ENCODE measurements at places on chromosomes 5 and 9.

DNA sequence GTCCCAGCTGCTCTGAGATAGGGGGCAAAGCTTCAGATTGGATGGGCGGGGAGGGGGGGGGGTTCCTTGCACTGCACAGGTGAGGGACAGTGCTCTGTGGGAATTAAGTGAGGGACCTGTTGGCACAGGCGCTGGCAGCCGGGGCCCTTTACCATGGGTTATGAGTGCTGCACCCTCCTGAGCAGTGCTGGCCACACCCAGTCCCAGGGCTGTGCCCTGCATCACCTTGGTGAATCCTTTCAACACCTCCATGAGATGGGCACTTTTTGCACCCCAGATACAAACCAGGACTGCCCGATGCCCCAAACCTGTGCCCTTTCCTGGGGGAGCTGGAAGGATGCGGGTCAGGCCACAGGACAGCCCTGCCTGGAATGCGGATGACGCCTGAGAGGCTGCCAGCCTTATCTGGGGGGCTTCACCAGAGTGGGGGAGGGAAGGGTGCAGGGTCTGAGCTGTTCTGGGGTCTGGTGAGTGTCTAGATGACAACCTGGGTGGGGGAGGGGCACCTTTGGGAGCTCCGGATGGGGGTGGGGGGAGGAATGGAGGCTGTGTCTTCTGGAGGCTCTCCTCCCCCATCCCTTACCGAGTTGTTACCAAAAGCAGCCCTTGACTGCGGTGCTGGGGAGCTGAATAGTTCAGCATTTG lies 5.2 kb downstream of the CRB2 start:
- DNase-seq = no peak

DNA sequence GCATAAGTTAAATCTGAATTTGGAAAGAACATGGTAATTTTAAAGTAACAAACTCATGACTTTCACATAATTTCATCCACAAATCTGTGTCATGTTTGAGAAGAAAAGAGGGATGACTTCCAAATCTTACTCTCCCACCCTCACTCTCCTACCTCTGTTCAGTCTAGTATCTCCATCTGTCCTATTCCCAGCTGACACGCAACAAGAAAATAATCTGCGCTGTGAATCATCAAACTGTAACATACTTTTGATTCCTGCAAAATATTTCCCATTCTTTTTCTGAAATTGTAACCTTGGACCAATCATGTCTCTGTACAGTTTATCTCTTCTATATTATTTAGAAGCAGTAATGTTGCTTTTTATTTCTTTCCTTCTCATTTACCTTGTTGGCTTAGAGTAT lies 91.4 kb downstream of the SLC12A2 start:
- no peak for DNase-seq

DNA sequence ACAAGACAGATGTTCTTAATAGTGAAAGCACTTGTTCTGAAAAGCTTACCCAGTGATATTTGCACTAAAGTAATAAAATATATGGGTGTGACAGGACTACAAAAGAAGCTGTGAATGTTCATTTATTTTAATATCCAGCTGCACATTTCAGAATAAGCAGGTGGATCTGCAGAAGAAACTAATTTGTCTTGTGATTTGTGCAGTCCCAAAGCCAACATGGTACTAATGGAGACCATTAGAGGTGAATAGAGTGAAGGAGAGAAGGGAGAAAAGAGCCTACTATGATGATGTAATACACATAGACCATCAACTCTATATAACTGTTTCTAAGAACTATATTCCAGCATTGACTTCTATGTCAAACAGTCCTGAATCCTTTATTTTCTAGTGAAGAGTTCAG lies 362.8 kb downstream of the ISL1 start:
- no peak for DNase-seq

- no peak for DNase-seq
Measured at GRCh38 chr5:78776637-78777036, 128.1 kb upstream of the LHFPL2 start.

- peak; percentile 8 for DNase-seq
Measured at GRCh38 chr5:375336-375920, 53.9 kb downstream of the AHRR start.

DNA sequence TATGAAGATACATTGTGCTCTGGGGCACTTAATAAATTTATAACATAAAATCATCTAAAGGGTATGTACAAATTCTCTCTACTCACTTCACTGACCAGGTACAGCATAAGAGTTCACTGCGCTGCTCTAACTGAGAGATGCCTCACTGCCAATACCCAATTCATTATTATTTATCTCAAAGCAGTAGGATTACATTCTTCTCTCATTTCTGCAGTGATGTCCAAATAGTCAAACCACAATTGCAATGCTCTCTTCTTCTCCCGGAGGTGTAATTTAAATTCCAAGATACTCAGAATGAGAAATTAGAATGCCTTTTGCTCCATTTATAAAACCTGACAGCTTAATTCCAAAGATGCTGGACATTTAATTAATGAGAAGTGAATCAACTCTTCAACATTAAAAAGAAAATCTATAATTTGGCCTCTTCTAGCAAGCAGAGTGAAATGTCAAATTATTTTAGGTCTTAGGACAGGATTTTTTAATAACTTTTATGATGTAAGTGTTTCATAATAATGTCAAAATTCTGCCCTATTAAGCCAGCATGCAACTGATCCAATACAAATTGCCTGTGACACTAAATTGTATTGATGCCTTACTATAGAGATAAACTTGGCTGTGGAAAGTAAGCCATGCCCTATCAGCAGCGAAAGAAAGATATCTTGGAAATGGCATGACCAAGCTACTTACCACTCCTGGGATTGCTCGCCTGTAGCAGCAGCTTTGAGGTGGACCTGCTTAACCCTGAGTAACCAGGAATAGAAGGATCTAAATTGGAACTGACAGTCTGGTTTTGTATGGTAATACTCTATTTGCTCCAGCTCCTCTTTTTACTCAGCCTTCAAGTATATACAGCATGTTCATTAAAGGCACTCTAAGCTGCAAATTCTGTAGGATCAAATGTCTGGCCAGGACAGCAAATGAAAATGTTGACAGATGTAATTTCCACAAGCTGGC lies 374.2 kb upstream of the TYRP1 start:
- no peak for DNase-seq

DNA sequence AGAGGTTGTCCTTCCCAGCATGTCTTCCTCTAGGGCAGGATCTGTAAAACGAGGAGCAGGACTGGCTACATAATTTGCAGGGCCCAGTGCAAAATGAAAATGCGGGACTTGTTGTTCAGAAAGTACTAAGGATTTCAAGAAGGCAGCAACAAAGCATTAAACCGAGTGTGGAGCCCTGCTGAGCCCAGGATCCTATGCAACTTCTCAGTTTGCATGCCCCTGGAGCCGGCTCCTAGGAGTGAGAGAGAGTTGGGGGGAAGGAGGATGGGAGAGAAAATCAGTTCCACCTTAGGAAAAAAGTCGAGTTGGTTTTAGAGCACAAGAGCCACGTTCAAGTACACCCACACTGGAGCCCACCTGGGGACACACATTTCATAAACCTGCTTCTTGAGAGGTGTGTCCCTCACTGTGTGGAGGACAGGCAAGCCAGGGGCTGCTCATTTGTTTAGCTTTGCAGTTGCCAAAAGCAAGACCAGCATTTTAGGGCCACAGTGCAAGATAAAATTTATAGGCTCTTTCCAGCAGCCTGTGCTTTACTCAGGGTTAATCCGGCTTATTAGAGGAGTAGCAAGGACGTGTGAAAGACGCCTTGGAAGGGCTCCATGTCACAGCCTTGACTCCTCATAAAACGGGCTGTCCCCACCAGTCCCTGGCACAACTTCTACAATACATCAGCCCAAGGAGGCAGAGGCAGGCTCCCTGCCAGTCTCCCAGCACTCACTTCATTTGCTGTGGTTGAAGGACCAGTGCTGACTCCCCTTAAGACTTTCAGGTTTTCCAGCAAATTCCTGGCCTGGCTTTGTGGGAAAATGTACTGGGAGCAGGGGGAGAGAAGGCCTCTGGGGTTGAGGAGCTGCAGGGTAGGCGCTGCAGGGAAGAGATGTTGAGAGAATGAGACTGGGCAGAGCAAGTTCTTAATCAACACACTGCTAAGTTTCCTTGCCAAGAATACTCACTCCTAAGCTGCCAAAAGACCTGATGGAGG lies 159.7 kb upstream of the SEMA6A start:
- DNase-seq = no peak

DNA sequence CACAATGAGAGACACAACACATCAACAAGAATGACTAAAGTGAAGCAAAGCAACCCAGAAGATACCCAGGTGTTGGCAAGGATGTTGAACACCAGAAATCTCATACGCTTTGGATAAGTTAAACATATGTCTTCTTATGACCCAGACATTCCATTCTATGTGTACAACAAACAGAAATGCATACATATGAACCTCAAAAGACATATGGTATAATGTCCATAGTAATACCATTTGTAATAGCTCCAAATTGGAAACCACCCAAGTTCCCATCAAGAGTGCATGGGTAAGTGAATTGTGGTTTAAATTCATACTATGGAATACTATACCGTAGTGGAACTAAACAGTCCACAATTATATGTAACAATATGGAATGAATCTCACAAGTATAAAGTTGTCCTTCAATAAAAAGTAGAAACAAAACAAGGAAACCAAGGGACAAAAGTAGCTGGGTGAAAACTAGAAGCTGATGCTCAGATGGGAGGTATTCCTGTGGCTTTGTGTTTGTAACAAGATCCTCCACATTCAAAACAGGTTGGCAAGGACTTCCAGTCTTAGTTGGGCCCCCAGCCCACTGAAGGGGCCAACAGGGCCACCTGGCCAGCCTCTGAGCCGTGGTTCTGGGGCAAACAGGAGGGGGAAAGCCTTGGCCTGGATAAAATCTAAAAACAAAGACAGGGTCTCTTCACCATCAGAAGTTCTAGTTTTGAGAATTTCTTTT lies 171.8 kb upstream of the PITX1 start:
- DNase-seq = peak; percentile 0

GRCh38 chr9:96453625-96454024 lies 3.7 kb downstream of the HABP4 start:
- DNase-seq = no peak

DNA sequence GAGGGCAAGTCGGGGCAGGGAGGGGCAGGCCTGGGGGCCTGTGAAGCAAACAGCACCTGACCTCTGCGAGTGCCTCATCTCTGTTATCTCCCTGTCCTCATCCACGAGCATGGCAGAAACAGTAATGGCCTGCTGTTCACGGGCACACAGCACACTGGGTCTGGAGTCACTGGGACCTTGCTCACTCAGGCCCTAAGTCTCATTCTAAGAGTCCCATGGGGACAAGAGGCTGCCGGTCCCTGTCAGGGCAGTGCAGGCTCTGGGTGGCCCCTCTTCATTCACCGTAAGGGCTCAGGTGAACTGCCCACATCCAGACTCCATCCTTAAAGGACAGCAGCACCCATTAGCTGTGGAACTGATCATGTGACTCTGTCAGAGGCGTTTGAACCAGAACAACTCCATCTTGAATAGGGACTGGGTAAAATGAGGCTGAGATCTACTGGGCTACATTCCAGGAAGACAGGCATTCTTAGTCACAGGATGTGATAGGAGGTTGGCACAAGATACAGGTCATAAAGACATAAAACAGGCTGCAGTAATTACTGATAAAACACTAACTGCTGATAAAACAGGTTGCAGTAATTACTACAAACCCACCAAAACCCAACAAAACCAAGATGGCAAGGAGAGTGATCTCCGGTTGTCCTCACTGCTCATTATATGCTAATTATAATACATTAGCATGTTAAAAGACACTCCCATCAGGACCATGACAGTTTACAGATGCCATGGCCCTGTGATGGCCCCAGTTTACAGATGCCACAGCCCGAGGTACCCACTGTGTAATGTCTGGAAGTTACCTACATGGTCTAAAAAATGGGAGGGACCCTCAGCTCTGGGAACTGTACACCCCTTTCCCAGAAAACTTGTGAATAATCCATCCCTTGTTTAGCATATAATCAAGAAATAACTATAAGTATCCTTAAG lies 28.7 kb downstream of the BICD2 start:
- no peak for DNase-seq

DNA sequence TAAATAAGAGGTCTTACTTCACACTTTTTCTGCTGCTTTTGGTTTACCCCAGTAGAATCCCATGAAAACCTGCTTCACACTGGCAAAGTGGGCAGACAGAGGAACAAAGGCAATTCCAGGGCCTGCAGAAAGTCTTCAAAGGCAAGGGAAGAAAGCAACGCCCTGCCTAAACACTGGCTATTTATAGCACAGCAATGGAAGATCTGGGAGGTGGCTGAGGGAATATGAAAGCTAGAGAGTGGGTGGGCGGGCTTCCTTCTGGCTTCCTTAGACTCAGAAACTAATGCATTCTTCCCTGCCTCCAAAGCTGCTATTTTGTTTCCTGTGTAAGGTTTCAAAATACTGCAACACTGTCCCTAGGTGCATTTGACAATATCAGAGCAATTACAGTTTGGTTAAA lies 46.8 kb downstream of the ELAVL2 start:
- DNase-seq = no peak

DNA sequence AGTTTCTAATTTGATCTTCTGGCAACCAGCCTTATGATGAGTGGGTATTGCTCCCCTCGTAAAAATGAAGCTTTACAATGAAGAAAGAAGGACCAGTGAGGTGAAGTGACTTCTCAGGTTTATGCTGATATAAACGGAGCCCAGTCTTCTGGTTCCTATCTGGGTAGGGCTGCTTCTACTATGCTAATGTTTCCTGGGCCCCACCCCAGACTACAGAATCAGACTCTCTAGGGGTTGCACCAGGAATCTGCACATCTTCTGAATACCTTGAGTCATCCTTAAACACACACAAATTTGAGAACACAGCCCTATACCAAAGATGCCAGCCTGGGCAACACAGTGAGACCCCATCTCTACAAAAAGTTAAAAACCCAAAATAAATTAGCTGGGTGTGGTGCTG lies 16.2 kb downstream of the BTF3 start:
- DNase-seq = no peak

DNA sequence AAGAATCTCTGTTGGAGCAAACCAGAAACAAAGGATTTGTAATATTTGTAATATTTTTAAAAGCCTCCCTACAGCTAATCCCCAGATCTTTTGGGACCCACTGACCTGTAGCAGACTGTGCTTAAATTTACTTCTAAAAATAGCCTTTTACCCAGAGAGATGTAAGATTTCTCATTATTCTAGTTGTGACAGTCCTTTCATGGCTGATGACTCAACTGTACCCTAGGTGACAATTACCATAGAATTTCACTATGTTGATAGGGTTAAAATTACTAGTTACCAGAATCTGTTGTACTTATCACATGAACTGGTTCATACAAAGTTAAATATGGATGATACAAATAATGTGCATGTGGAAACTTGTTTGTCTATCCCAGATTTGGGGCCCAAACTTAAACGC lies 543.9 kb upstream of the SEMA6A start:
- DNase-seq = no peak

- no peak for DNase-seq
Measured at GRCh38 chr9:135454737-135455136, 24.8 kb upstream of the PPP1R26 start.

GRCh38 chr5:1291611-1292080 lies 3.2 kb downstream of the TERT start:
- no peak for DNase-seq

DNA sequence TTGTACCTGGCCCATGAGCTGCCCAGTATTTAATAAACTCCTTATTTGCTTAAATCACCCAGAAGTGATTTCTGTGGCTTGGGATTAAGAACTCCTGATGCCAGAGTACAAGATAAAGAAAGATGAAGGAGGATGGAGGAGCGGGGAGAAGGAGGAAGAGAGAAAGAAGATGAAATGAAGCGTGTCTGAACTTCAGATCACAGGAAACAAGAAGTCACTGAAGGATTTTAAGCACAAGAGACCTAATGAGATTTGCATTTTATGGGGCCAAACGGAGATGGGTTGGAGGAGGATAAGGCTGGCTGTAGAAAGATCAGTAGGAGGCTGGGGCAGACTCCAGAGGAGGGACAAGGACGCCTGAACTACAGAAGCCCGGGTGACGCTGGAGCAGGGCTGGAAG lies 3.1 kb downstream of the EIF4E1B start:
- DNase-seq = no peak

All from progenitor cell of endocrine pancreas (in vitro differentiated cells).